NCI-H2171 (cell line): ENCODE measurements at places on chromosomes 3 and 15.

- DNase-seq, result no peak
Measured at GRCh38 chr15:62063825-62064635, 2.7 kb upstream of the C2CD4A start.

DNA sequence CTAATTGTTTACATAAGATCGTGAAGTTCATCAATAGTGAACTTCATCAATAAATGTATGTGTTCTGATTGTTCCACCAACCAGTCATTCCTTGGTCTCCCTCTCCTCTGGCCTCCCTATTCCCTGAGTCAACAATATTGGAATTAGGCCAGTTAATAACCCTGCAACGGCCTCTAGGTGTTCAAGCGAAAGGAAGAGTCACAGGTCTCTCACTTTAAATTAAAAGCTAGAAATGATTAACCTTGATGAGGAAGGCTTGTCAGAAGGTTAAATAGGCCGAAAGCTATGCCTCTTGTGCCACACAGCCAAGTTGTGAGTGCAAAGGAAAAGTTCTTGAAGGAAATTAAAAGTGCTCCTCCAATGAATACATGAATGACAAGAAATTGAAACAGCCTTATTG is 89.4 kb upstream of the ACKR4 start:
- no peak for DNase-seq

- no peak for DNase-seq
Measured at GRCh38 chr3:116966649-116967048, 257.1 kb downstream of the TUSC7 start.

DNA sequence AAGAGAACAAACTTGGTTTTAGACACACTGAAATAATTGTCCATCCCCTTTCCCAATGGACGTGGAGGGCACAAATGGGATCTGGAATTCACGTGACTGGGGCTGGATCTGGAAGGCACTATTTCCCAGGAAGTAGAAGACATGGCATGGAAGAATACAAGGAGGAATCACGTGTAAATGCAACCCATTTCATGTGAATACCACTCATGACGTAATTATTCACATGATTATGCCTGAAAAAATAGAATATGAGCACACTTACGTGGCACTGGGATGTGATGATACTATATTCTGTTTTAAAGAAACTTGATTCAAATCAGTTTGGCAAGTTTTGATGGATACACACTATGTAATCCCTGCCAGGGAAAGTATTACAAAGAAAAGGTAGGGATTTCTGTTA is 477.3 kb downstream of the GABRG3 start:
- no peak for DNase-seq

GRCh38 chr15:67843571-67844387 is 3.9 kb upstream of the RNU6-1 start:
- no peak for DNase-seq
